ENCODE measurements at places on chromosomes 5 and 9.

DNA sequence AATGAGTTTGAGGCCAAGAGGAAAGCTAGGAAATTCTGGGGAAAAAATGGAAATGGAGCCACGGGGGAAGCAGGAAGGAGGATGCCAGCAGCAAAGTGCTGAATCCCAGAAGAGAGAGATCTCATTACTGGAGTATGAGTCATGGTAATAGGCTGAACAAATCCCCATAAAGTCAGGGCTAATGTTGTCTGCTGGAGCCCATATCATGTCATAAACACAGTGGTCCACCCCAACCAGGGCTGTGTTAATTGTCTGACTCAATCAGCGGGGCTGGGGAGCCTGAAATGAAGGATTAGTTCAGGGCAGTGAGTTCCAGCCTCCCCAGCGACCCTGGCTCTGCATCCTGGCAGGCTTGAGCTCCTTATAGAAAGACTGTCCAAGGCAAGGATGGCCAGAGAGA lies 68.8 kb downstream of the TLR4 start:
- DNase-seq: no peak

- no peak for DNase-seq
Measured at GRCh38 chr5:17951392-17952169, 317.3 kb downstream of the TAF11L14 start.

GRCh38 chr9:137303893-137304382 lies 1.9 kb upstream of the NRARP start:
- no peak for DNase-seq

- DNase-seq: no peak
Measured at GRCh38 chr5:55758231-55758630, 20.4 kb downstream of the DDX4 start.

GRCh38 chr9:100725371-100725770 lies 147.5 kb downstream of the CAVIN4 start:
- no peak for DNase-seq

DNA sequence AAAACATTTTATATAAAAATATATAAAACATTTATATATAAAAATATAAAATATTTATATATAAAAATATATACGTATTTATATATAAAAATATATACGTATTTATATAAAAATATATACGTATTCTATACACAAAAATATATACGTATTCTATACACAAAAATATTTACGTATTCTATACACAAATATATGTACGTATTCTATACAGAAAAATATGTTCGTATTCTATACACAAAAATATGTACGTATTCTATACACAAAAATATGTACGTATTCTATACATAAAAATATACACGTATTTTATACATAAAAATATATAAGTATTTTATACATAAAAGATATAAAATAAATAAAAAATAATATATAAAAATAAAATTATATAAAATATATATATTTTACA lies 323.6 kb downstream of the HCN1 start:
- DNase-seq: no peak

- DNase-seq: no peak
Measured at GRCh38 chr5:156137071-156137869, 189.7 kb upstream of the SGCD start.

GRCh38 chr5:72301557-72301956 lies 18.5 kb downstream of the MRPS27 start:
- DNase-seq: no peak

GRCh38 chr5:38329132-38329715 lies 70.9 kb downstream of the EGFLAM start:
- no peak for DNase-seq

GRCh38 chr5:136192015-136192525 lies 892 bp downstream of the SMIM32 start:
- DNase-seq: no peak

- DNase-seq: no peak
Measured at GRCh38 chr5:174505621-174506020, 218.8 kb upstream of the MSX2 start.

GRCh38 chr5:58348996-58349728 lies 110.7 kb downstream of the PLK2 start:
- no peak for DNase-seq

GRCh38 chr9:136996361-136997292 lies at the start of gene CLIC3:
CLIC3 (minus strand) TSS chr9:136996568; CDS start chr9:136996543, 25 bp downstream.
- DNase-seq: peak; percentile 33

- DNase-seq: no peak
Measured at GRCh38 chr5:79181419-79182022, 54.4 kb upstream of the JMY start.

DNA sequence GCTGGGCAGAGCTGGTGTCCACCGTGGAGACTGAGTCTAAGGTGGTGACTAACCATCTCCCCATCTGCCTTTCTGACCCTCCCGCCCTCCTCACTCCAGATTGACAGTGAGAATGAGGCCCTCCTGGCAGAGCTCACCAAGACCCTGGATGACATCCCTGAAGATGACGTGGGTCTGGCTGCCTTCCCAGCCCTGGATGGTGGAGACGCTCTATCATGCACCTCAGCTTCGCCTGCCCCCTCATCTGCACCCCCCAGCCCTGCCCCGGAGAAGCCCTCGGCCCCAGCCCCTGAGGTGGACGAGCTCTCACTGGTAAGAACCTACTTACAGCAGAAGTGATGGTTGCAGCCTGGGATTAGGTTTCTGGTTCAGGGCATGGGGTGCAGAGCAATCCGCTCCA lies 96.5 kb downstream of the PPARGC1B start:
- DNase-seq: no peak

DNA sequence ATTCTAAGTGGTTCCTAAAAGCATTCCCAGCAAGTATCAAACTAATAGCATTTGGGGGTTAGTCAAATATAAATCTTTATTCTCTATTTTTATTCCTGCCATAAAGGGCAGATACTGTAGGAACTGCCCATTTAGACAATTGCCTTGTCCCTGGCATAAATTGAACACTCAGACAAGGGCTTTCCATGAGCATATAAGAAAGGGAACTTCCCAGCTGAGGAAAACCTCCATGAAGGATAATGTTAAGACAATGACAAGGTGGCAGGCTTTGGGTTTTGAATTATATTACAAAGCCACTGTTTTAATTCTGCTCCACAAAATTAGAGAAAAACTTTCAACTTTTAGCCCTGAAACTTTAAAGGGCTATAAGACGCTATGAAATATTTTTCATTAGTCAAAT lies 81.3 kb downstream of the ST8SIA4 start:
- no peak for DNase-seq

DNA sequence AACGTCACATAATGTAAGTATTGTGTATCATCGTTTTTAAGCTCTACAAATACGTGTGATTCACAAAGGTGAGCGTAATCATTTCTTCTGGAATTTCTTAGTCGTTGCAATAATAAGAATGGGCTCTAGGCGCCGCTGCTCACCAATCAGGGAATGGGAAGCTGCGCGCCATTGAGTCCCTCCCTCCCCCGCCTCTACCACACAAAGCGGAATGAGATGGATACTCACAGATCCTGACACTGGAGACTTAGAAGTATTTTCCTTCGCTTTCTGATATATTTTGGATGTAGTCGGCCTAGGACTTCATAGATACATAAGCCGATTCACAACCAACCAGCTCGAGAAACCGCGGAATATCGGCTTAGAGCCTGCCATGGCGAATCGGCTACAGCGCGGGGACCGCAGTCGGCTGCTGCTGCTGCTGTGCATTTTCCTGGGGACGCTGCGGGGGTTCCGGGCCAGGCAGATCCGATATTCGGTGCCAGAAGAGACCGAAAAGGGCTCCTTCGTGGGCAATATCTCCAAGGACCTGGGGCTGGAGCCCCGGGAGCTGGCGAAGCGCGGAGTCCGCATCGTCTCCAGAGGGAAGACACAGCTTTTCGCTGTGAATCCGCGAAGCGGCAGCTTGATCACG lies at the start of gene PCDHGA11:
Gene PCDHGA11 (plus strand): TSS at position 197 of the 634 bp plus-strand sequence. CDS start 177 bp downstream, at position 374.
- no peak for DNase-seq
